Fibroblast of upper back skin (primary cell): ENCODE measurements at places on chromosomes 1 and 21.
A peak's percentile ranks its signal among the peaks of the same experiment; 100 is the strongest.

DNA sequence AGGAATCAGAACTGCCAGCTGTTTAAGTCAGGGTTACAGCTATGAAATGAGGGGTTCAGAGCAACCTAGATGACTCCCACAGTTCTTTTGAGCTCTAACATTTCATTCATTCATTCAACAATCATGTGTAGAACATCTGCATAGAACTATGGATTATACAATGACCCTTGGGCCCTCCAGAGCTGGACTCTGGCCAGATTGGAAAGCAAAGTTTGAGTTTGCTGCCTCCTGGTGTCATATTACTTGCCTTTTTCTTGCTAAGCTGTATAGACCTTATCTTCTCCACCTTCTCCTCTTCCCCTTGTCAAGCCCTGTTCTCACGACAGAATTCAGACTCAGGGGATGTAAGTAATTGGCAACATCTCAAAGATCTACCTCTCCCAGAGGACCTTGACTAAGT is 4.0 kb downstream of the CASQ2 start:
- peak; percentile 40 for DNase-seq

- peak; percentile 99 for DNase-seq
Measured at GRCh38 chr1:235067396-235068157, 61.1 kb downstream of the TOMM20 start.

DNA sequence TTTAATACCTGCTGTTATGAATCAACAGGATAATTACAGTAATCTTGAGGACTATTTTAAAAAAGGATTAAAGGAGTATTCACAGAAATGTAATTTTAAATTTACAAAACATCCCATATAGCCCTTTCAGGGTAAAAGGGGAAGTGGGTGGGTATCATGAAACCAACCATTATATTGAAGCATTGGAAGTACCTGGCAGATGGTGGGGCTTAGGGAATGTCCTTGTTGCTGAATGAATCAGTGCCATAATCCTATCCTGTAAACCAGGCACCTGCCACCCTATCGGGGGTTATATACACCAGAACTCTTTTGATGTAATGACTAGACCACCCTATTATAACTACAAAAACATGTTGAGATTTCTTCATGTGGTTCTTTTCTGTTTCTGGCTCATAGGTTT is 30.4 kb downstream of the CDC14A start:
- no peak for DNase-seq

GRCh38 chr1:25073640-25074270 is 143.7 kb upstream of the RUNX3 start:
- DNase-seq, result no peak

GRCh38 chr1:40312238-40313205 is 4.6 kb downstream of the COL9A2 start:
- DNase-seq, result no peak

- DNase-seq, result peak; percentile 55
Measured at GRCh38 chr1:19643602-19644394, at the start of gene NBL1. Gene NBL1, plus strand, starts transcription at chr1:19644311. Its CDS starts 10,720 bp downstream, at chr1:19655031.

DNA sequence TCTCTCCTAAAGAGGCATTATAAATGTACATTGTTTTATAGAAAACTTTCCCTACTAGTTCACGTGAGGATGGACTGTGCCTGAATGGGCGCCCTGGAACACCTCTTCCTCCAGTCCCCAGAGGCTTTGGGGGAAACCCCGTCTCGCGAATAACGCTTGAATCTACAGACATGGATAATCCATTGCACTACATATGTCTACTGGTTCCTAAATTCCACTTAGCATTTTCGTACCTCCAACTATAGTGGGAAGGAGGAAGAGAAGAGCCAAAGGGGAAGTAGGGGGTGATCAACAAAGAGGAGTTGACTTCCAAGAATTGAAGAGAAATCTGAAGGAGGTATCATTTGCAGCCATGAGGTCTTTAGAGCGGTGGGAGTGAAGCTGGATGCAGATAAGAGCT is 11.1 kb downstream of the BARHL2 start:
- DNase-seq, result no peak

DNA sequence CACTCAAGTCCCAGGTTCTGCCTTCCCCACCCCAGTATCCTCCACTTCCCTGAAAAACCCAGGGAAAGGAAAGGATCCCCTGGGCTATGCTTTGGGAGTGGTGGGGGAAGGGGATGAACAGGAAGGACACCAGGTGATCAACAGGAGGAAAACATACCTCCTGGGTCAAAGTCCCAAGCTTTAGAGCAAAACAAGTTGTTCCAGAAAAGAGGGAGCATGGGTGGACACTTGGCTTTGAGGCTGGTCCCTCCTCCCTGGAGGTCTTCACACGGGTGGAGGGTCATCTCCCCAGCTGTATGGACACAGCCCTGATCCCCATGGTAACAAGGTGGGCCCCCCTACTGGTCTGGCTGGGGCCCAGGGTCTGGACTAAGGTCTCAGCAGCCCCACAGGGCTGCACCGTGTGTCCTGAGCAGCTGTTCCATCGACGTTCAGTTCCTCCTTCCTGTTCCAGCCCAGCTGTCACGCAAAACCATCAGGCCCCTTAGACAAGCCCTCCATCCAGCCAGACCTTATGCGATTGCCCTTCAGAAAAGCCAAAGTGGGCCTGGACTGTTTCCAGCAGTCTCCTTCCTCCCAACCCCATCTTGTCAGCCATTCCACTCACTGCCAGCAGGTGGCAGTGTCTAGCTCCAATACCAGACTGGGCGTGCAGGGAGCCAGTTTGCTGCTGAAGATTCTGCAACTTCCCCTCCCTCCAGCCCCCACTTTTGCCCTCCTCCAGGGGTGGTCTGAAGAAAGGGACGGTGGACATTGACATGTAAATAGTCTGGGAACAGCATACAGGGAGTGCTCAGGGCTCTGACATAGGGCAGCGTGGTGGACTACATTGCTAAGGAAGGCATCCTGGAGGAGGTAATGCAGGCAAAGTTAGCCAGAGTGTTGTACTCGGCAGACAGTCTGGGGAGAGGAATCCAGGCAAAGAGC is 2.9 kb upstream of the PDZK1IP1 start:
- DNase-seq, result peak; percentile 66

GRCh38 chr1:238485057-238485911 is 594.6 kb upstream of the ZP4 start:
- DNase-seq, result peak; percentile 86

- no peak for DNase-seq
Measured at GRCh38 chr1:160520999-160521398, 2.1 kb downstream of the SLAMF6 start.

DNA sequence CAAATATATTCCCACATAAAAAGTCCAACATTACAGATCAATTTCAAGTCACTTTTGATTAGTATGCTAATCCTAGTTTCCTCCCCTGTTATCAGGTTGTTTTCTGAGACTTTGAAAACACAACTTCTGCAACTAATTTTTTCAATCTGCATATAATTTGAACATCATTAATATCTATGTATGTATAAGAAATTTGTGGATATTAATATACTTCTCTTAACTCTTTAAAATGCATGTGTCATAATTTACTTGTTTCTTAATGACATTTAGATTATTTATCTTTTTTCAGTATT is 48.6 kb downstream of the EXO1 start:
- no peak for DNase-seq

DNA sequence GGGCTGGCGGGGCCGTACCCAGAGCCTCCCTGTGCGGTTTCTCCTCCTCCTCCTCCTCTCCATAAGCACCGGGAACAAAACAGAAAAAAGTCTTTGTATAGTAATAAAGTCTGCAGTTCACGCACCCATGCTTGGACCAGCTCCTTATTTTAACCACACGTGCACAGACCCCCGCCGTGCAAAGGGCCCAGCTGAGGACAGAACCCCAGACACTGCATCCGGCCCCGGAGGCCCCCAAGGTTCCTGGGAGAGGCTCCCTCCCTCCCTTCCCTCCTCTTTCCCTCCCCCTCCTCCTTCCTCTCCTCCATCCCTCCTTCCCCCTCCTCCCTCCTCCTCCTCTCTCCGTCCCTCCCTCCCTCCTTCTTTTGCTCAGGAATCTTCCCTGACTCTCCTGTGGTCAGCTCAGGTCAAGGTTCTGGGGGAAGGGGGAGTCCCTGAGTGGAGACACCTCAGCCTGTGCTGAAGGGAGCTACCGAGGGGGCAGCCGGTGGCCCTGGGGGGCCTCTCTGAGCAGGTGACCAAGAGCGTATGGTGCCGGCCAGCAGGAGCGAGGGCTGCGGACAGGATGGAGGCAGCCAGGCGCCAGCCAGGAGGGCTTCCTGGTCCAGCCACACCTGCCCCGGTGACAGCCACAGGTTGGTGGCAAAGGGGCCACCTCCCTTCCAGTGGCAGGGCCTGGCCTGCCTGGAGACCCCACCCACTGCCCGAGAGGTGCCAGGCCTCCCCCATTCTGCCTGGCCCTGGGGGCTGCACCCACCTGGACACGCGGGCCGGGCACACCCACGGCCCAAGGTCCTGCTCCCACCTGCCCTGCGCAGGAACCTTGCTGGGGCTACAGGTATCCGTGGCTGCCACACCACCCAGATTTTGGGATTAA is 3.2 kb upstream of the TTLL10 start:
- DNase-seq, result no peak

DNA sequence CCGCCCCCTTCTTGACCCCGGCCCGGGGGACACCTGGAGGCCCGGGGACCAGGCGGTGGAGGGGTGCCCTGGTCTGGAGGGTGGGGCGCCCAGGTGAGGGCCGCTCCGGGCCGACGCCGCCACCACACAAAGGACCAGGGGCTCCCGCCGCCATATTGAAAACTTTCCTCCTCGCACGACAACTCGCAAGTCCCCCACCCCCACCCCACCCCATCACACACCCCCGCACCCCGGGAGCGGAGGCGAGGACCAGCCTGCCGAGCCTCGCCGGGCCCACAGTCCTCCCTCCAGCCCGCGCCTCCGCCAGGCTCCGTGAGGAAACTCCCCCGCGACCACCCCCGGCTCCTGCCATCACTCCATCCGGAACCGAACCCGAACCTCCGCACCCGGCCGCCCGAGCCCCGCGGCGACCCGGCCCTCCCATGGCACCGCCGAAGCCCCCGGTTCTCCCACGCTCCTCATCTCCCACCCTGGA is 733 bp downstream of the KDM5B start:
- DNase-seq, result peak; percentile 40

GRCh38 chr1:54125386-54126070 is 27.3 kb downstream of the CDCP2 start:
- no peak for DNase-seq

DNA sequence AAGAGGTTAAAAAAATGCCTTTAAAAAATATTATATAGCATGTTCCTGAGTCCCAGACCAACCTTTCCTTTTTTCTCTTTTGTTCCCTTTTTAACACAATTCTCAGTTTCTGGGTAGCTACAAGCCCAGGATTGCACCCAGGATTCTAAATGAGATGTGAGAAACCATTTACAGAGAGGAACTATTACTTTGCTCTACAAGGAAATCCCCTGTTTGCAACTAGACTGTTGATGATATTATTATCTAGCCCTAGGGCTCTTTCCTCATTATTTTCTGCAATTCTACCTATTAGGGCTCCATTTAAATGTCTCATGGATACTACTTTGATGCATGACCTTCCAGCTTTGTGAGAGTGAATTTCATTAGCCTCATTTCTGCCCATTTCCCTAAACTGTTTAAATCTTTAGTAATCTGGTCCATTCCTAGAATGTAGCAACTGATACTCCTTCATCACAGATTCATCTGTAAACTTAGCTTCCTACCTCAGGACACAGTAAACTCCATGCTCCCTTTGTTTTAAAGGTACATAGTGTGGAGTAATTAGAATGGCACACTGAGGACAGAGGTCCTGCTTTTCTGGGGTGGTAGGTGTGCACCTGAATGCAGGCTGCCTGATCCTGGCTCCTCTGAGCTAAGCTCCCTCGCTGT is 7.1 kb upstream of the KIF14 start:
- DNase-seq, result no peak
